ENCODE measurements at places on chromosomes 6 and 20.

- no peak for DNase-seq
Observed at GRCh38 chr20:35650632-35651031, 14.1 kb downstream of the CPNE1 start.

GRCh38 chr6:149476789-149477455, 7.9 kb downstream of the ZC3H12D start:
- no peak for DNase-seq

DNA sequence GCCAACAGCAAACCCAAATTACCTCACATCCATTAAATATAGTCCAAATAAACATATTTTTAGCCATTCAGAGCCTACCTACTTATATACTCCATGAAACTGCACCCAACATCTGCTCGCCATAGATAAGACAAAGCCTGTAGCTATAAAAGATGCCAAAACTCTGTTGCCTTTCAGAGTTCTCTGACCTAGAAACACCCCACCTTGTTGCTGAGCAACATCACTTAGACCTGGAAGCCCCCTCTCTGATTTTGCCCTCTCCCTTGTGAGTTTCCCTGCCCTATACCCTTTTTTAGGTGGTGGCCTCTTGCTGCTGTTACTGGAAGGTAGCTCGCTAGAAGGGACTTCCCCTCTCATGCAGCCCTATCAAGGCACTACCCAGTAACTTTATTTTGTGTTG, 27.7 kb upstream of the FBXL4 start:
- peak; percentile 78 for DNase-seq

DNA sequence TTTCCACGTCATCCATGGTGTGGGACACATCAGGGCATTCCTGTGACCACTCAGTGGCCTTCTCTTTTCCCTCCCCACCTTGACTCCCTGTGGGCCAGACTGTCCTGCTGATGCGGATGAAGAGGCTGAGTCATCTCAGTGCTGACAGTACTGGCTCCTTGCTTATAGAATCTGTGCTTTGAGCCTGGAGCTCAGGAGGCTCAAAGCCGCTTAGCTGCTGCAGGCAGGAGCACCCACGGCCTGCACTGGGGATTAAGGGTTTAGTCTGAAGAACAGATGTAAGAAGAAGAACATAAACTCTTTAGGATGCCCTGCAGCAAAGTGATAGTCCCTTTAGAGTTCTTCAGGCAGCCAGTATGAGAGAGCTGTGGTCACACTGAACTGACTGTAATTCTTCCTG, 642.0 kb upstream of the CHD6 start:
- DNase-seq = no peak

GRCh38 chr6:11194356-11195218, 37.9 kb downstream of the NEDD9 start:
- DNase-seq = no peak

GRCh38 chr6:166360243-166361076, 18.1 kb upstream of the SFT2D1 start:
- DNase-seq = peak; percentile 33
